ENCODE measurements at places on chromosomes 12 and 14.

GRCh38 chr12:104136577-104136976, 1.4 kb downstream of the NFYB start:
- DNase-seq: no peak

DNA sequence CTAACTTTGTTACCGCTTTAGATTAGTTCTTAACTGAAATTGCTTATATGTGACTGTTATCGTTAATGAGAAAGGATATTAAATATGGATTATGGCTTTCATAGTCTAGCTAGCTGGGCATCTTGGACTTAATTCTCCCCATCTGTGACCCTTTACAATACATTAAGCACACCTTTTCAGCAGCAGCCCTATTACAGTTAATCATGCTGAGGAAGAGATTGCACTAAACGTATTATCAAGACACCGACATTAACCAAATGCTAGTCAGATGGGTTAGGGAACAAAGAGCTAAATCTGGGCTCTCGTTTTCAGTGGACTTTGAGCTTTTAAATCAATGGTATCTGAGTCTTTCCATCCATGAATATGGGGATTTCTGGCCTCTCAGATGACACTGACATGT, 447.5 kb upstream of the DCN start:
- DNase-seq: no peak

DNA sequence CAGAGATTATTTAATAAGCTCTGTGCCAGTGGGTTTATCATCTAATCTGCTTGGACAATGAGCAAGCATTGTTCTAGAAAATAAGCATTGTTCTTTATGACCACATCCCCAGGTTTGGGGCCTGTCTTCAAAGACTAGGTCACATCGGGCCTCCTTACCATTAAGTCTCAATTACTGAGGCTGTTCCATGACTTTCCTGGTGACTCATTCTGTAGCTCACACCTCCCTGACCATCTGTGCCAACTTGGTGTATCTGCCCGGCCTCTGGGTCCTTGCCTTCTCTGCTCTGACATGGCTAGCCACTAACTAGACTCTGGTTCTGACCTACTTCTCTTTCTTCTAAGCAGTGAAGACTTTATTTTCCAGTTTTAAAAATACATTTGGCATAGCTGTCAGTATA, 44.4 kb upstream of the PLEKHA5 start:
- DNase-seq: no peak

DNA sequence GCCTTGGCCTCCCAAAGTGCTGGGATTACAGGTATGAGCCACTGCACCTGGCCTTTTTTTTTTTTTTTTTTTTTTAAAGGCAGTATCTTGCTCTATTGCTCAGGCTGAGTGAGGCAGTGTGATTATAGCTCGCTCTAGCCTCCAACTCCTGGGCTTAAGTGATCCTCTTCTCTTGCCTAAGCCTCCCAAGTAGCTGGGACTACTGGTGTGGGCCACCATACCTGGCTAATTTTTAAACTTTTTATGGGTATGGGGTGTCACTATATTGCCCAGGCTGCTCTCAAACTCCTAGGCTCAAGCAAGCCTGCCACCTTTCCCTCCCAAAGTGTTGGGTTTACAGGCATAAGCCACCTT, 58.6 kb downstream of the DIP2B start:
- no peak for DNase-seq

DNA sequence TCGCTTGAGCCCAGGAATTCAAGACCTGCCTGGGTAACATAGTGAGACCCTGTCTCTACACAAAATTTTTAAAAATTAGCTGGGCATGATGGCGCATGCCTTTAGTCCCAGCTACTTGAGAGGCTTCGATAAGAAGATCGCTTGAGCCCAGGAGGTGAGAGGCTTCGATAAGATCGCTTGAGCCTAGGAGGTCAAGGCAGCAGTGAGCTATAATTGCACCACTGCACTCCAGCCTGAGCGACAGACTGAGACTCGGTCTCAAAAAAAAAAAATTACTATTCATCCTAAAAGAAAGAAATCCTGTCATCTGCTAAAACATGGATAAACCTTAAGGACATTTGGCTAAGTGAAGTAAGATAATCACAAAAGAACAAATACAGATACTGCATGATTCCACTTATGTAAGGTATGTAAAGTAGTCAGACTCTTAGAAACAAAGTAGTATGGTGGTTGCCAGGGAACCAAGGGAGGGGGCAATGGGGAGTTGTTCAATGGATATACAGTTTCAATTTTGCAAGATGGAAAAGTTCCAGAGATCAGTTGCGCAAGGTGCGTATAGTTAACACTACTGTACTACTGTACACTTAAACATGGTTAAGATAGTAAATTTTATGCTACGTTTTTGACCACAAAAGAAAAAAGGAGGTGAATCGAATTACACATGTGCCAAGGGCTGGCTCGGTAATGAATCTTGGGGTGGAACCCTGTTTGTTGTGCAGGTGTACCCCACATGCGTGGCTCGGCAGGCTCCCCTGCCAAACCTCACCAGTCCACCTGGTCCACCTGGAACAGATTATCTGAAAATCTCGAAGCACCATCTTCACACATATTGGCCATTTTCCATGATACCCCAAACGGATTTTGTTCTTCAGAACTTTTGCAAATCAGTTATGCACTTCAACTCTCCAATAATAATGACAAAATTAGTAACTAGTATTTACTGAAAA, 18.3 kb upstream of the ATP2A2 start:
- DNase-seq: no peak

DNA sequence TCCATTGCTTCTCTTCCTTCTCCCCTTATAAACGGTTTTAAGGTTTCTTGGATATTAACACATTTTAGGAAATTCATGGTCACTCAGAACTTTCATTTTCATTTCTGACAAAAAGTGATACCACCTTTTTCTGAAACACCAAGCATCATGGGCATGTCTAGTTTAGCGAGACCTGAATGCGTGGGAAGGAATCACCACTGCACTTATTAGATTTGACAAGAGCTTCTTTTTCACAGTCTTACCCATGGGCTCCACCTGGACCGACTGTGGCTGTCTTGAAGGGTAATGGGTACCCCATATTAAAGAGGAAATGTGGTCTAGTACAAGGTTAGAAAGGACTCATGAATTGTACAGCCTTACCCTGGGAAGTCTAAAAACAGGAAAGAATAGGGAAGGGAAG, 95.4 kb downstream of the KCNK10 start:
- no peak for DNase-seq

GRCh38 chr12:104710940-104711689, 247.0 kb downstream of the SLC41A2 start:
- DNase-seq: no peak

DNA sequence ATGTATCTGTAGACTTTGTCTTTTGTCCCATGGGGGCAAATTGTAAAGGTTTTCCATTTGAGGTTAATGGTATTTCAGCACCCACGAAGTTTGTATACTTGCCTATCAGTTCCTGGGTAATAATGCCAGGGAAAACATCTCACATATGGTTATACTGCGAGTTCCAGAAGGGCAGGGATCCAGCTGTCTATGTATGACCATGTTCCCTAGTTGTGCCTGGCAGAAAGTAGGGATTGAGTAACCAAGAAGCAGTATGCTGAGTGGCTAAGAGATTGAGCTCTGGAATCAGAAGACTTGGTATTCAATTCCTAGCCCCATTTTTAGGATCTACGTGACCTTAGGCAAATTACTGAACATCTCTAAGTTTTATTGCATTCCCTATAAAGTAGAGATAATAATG, 173.2 kb upstream of the PWP1 start:
- DNase-seq: no peak

DNA sequence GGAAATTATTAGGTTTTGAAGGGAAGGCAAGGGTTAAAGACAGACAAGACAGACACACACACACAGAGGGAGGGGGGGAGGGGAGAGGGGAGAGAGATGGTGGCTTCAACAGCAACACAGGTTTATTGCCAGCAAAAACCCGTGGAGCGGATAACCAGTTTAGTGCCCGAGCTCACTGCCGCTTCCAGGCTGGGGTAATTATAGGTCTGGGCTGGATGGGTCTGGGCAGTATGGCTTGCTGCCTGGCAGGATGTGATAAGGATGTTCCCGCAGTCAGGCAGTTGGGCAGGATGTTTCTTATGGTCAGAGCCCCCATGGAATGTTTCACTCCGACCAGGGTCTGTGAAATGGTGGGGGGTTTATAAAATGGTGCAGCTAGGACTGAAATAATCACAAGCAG, 4.4 kb upstream of the TDRD9 start:
- DNase-seq: no peak

DNA sequence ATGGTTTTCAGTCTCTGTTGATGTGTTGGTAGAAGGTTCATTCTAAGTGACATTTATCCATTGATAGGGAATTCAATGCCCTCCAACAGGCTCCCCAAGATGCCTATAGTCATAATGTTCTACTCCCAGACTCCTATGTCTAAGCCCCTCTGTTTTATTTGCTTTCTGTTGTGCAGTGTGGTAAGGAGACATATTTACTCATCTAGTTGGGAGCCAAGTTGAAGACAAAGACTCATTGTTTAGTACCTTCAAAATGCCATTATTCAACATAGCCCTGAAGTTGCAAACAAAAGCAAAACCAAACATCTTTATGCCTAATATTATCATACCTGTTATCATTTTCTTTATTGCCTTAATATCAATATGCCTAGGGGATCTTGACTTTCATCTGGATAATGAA, 302.1 kb downstream of the RMST start:
- no peak for DNase-seq

- DNase-seq: no peak
Measured at GRCh38 chr14:87944987-87945604, 47.9 kb downstream of the GALC start.

DNA sequence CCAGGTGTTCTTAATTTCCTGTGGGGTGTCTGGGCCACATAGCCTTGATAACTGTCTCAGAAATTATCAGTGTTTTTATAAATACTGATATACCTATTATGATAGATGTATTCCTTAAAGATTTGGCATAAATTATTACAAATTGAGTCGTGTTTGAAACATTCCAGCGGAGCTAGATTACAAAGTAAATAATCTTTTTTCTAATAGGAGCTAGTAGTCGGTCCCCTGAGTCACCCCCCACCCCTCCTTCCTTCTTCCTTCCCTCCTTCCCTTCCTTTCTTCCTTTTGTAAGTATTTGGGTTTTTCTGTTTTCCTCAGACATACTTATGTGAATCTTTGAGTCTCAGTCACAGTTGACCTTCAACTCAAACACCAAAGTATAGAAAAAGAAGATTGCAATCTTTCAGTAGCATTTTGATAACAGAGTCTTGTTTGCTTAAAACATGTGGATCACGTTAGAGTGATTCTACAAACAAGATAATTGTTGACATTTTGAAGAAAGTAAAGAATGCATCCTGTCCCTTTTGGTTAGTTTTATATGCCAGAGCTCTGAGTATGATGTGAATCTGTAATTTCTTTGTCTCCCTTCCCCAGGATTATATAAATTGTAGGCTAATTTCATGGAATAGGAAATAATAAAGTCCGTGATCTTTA, 264.0 kb downstream of the FUT8 start:
- no peak for DNase-seq

DNA sequence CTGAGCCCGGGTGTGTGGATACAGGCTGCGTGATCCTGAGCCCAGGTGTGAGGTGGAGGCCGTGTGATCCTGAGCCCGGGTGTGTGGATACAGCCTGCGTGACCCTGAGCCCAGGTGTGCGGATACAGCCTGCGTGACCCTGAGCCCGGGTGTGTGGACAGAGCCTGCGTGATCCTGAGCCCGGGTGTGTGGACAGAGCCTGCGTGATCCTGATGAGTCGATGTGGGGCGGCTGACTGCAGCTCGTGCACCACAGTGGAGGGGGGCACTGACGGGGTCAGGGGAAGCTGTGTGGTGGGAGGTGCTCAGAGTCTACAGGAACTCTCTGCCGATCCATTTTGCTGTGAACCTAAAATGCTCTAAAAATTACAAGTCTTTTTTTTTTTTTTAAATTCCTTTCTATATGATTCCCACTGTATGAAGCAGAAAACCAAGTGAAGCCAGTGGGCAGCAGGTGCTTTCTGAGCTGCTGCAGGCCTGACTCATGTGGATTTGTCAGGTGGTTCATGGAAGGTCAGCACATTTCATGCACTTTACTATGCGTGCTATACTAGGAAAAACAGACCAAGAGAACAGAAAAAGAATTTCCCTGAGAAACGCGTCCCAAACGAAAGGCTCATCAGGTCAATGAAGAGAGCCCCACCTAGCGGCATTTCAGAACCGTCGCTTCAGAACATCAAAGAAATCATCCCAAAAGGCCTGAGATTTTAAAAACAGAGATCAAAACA, 19.3 kb downstream of the BRF1 start:
- DNase-seq: no peak

DNA sequence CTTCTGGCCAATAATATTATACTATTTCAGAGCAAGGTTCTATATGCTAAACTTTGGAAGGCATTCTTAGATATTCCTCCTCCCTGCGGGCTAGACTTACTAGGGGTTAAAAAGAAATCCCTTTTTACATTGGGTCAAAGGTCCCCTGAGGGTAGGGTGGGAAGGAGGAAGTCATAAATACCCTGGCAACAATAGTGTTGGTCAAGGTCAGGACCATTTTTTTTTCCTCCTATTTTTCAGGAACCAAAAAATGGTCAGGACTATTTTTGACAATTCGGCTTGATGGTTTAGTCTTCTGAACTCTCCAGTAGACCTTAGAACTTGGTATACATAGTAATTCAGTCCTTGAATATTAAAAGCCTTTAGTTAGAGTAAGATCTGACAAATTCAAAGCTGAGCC, 4.5 kb upstream of the NANOG start:
- DNase-seq: no peak

DNA sequence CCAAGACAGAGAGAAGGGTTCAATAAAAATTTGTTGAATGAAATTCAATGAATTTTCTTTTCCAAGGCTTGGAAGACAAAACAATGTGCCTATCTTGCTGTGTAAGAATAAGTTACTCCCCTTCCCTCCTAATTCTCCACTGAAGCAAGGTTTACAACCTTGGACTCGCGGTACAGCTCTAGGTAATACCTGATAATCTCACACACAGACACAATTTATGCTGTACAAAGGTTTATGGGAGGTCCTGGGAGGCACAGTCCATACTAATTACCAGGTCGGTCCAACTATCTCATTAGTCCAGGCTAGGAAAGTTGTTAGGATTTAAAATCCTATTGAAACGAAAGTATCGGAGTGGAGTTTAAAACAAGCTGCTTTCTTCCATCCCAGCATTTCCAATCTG, 42.6 kb downstream of the NELL2 start:
- no peak for DNase-seq

DNA sequence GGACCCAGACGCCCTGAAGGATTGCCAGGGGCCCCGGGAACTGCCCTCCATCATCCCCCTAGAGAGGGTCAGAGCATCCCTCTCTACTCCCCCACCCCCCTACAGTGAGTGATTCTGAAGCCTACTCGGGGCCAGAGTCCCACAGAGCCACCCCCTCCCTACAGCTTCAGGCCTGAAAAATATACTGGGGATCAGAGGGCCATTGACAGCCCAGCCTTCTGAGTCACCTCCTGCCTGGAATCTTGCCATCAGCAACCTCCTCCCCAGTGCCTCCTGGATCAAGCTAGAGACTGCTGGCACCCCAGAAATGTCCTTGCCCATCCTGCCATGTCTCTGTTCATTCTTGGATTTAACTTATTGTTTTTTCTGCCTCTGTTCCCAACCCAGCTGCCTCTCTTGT, 21.7 kb upstream of the MIA2 start:
- no peak for DNase-seq

GRCh38 chr14:58353516-58354299, 42.0 kb upstream of the TOMM20L start:
- no peak for DNase-seq

Measured in stimulated activated CD4-positive, alpha-beta T cell treated with anti-CD3 and anti-CD28 coated beads, Interleukin-1b, Interleukin-23, amount 100 ng/mL, for 1 hour (primary cell).